Stimulated activated CD8-positive, alpha-beta memory T cell treated with anti-CD3 and anti-CD28 coated beads, Interleukin-7, amount 100 ng/mL, for 24 hours (primary cell): ENCODE measurements at places on chromosomes 13 and 19.

- DNase-seq: no peak
Observed at GRCh38 chr13:19985219-19985556, 26.7 kb downstream of the ZMYM2 start.

- DNase-seq: no peak
Observed at GRCh38 chr19:47414469-47414868, 4.9 kb downstream of the MEIS3 start.

GRCh38 chr13:23671897-23672296 lies 101.7 kb downstream of the TNFRSF19 start:
- DNase-seq: no peak

GRCh38 chr13:113430378-113431110 lies 22.7 kb downstream of the ADPRHL1 start:
- DNase-seq: no peak

GRCh38 chr13:49638030-49638743 lies 9.9 kb downstream of the ARL11 start:
- no peak for DNase-seq

DNA sequence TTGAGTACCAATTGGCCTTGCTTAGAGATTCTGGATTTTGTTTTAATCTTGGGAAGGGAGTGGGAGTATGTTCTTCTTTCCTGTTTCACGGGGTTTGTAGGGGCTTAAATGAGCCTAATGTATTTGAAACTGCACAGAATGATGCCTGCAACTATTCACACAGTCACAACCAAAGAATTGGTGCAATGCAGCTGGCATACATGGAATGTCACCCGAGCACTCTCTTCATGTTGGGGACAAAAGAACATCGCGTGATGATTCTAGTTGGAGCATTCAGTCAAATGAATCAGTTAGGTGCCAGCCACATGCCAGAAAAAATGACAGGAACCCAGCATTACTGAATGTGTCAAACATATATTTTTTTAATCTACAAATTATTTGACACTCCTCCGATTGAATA lies 22.1 kb downstream of the STARD13 start:
- no peak for DNase-seq

GRCh38 chr13:37364007-37364406 lies 234.6 kb downstream of the POSTN start:
- no peak for DNase-seq
